ENCODE measurements at places on chromosomes 7 and 10.
A peak's percentile ranks its signal among the peaks of the same experiment; 100 is the strongest.

- no peak for DNase-seq
Measured at GRCh38 chr7:24939416-24939815, 40.6 kb downstream of the OSBPL3 start.

DNA sequence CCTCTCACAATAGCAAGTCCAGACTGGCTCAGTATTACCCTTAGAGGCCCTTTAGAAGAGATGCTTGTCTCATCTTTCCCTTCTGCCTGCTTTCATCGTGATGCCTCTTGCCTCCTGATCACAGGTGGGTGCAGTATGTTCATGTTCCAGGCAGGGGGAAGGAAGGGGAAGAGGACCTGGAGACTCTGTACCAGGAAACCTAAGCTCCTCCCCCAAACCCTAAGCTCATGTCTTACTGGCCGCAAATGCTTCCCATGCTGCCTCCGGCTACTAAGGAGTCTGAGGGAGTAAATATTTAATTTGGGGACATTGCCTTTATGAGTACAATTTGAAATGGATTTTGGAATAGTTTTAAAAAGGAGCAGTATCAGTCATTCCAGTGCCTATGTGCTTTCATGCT is 192.6 kb downstream of the CDCA7L start:
- DNase-seq: no peak

DNA sequence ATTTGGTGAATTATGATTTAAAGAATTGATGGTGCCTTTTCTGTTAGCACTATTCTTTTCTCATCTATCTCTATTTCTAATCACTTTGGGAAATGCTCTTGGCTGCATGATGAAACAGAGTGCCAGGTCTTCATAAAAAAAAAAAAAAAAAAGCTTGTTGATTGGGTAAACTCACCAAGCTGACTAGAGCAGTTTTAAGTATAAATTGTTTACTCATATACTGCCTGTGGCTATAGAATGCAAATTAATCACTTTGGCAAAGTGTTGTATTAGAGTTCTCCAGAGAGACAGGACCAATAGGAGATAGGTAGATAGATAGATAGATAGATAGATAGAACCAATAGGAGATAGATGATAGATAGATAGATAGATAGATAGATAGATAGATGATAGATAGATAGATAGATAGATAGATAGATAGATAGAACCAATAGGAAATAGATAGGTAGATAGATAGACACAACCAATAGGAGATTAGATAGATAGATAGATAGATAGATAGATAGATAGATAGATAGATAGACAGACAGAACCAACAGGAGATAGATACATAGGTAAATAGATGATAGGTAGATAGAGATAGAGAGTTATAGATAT is 20.1 kb upstream of the TBXAS1 start:
- no peak for DNase-seq

- DNase-seq: no peak
Measured at GRCh38 chr7:120825576-120825975, 32.4 kb downstream of the TSPAN12 start.

- no peak for DNase-seq
Measured at GRCh38 chr10:78038105-78038504, 4.4 kb downstream of the RPS24 start.

DNA sequence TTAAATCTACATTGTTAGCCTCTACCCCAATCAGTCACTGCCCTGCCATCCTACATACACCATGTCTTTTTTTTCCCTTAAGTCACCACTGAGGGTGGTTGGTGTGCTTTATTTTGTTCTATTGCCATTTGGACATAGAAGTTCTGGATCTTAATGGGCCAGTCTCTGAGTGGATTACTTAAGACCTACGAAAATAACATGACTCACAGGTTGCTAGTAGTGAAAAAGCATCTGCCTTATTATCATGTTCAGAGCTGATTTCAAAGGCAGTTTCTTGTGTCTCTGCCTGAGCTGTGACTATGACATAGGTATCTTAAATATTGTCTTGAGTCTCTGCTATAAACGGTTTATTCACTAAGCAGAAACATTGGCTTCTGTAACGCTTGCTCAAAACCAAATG is 410.8 kb downstream of the MDFIC start:
- no peak for DNase-seq

DNA sequence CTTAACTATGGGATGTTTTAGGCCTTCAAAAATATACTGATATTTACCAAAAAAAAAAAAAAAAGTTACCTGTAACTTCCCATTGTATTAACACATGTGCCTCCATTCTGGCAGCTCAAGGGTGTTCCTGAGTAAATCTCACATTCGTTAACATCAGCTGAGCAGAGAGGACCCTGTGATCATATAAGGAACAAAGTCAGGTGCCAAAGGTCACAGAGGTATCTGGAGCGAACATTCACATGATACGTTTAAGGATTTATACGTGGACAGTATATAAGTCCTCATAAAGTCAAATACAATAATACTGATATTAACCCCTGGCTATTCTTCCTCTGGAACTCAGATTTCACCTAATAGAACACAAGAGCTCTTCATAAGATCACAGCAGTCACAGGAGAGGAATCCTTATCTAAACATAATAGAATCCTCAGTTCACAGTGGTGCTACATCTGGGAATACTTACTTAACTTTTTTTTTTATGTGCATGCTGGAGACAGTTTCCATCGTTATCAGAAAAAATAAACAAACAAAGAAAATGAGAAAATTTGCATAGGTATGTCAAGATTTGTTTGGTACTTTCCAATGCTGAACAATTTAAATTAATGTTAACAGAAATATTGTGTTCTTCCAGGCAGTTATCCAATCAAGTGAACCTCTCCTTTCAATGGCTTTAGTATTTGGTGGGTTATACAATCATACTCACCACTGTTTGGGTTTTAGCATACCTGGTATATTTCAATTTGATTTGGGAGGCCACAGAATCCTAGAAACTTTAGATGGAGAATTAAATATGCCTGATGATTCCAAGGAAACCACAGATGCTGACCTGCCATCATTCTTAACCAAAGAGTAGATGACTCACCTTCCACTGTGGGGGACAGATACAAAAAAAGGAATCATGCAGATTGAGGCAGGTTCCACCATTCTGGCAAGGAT is 6.6 kb downstream of the CUBN start:
- DNase-seq: peak; percentile 24

- DNase-seq: no peak
Measured at GRCh38 chr10:132469197-132469884, 68.2 kb upstream of the INPP5A start.

- DNase-seq: no peak
Measured at GRCh38 chr7:148733496-148733895, 34.8 kb downstream of the CUL1 start.

- peak; percentile 4 for DNase-seq
Measured at GRCh38 chr10:61733358-61733940, 70.7 kb downstream of the CABCOCO1 start.

GRCh38 chr7:2082139-2082998 is 150.4 kb downstream of the MAD1L1 start:
- no peak for DNase-seq

DNA sequence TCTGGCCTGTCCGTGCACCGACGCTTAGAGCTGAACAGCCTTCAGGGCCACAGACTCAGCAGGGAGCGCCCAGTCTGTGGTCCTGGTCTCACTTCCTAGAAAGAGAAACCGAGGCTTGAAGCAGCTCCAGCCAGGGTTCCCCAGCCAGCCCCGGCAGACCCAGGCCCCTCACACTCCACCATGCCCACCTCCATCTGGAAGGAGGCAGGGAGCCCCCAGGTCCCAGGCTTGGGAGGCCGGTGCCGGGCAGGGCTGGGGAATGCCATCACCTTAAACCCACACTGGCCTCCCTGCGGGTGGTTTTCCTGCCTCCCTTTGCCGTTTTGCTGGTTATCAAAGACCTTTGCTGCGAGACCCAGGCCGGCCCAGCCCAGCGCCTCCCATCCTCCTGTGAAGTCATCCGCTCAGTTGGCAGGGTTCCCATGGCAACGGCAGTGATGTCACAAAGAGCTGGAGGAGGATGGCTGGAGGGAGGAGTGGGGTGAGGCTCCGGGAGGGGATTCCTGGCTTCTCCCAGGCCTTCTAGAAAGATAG is 24.0 kb downstream of the ELFN1 start:
- DNase-seq: no peak

- no peak for DNase-seq
Measured at GRCh38 chr7:100731937-100732636, 1.3 kb upstream of the ZAN start.

DNA sequence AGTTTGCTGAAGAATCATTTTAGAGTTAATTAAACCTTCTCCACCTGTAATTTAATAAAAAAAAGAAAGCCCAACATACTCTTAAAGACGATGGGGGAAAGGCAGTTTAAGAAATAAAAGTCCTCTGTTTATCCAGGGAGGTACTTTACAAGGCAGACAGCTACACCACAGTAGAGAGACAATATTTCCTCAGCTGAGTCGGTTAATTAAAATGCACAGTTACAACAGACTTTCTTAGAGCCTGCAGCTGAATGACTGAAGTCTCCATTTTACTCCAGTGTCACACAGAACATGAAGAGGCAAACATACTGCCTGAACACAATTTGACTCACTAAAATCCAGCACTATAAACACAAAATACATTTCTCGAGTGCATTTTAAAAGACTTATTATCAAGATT is 15.1 kb downstream of the LRRTM3 start:
- DNase-seq: no peak

- no peak for DNase-seq
Measured at GRCh38 chr7:71659622-71660021, 527.7 kb downstream of the GALNT17 start.

DNA sequence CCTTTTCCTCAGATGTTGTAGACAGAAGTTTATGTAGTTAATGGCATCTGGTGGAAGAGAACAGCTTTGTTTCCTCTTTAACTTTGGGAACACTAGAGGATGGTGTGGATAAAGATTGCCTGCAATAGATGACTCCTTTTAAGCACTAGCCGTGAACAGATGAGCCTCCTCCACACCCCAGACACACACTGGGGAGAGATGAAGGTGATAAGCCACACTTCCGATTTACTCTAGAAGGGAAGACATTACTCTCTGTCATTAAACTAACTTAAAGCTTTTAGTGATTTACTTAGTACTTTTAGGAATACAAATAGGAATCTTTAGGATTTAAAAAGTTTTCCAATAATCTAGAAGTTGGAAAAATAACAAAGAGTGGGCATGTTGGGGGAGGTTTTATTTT is 6.8 kb downstream of the HSPA14 start:
- DNase-seq: no peak

GRCh38 chr7:69994886-69995542 is 396.7 kb downstream of the AUTS2 start:
- no peak for DNase-seq

DNA sequence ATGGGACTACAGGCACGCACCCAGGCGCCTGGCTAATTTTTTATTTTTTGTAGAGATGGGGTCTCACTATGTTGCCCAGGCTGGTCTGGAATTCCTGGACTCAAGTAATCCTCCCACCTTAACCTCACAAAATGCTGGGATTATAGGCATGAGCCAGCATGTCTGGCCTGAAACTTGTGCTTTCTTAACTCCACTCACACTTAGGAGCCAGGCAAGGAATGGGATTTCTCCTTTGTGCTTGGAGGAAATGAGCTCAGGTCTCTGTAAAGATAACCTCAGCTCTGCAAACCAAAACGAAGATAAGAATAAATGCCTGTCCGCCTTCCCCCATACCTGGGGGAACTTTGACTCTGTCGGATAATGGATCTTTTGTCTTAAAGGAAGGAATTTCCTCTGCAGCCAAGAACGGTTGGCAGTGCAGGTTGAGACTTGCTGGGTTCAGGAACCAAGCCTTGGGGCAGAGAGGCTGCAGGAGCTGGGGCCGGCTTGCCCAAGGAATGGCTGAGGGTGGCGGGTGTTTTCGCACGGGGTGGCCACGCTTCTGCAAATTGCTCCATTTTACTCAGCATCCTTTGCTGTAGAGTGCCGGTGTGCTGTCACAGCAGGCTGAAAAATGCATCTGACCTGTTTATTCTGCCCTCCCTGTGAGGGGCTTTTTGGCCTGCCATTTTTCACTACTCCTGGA is 174.2 kb downstream of the KIAA1217 start:
- DNase-seq: no peak

GRCh38 chr7:55536619-55537457 is 35.5 kb downstream of the VOPP1 start:
- no peak for DNase-seq

GRCh38 chr10:47022311-47023131 is 111.3 kb downstream of the PTPN20 start:
- no peak for DNase-seq

GRCh38 chr7:15488401-15488800 is 73.4 kb downstream of the AGMO start:
- no peak for DNase-seq

- DNase-seq: no peak
Measured at GRCh38 chr7:113825832-113826231, 93.0 kb downstream of the PPP1R3A start.

DNA sequence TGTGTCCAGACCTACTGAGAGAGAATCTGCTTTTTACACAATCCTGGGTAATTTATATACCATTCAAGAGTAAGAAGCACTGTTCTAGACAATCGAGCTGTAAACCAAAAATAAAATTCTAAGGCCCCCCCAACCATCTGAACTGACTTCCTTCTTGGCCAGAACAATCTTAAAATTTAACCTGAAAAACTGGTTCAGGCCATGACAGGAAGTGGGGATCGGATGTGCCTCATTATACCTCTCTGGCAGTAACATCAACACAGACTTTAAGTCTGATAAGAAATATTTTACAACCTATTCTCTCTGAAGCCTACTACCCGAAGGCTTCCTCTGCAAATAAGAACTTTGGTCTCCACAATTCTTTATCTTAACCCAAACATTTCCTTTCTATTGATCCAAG is 75.2 kb upstream of the KIF5B start:
- DNase-seq: no peak

DNA sequence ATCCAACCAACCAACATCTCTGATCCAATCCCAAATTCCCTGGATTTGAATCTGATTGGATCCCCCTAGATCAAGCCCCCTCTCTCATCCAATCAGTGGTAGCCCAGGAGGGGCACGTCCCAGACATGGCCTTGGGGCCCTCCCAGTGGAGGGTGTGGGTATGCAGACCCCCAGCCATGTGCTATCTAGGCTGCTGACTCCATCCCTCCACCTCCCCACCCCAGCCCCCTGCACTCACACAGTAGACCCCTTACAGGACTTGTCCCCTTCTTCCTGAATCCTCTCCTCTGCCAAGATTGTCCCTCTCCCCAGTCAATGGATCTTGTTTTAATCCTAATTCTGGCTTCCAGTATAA is 153.4 kb downstream of the OAT start:
- DNase-seq: no peak

GRCh38 chr7:1224086-1224716 is 8.5 kb upstream of the UNCX start:
- DNase-seq: no peak

GRCh38 chr7:69510114-69510513 is 88.2 kb upstream of the AUTS2 start:
- DNase-seq: no peak

- no peak for DNase-seq
Measured at GRCh38 chr10:72318418-72319262, 36.1 kb downstream of the DNAJB12 start.

DNA sequence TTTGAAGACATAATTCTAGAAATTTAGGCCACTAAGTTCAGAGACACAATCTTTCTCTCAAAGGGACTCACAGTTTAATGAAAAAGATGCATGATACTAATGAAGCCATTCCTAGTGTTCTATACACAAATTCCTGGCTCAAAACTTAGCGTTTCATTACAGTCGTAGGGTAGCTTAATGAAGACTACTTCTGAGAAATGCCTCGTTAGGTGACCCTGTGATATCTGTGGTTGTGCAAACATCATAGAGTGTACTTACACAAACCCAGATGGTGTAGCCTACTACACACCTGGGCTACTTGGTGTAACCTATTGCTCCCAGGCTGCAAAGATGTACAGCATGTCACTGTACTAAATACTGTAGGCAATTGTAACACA is 488 bp upstream of the CHCHD3 start:
- DNase-seq: no peak

- no peak for DNase-seq
Measured at GRCh38 chr7:30201161-30201666, 66.4 kb downstream of the MTURN start.
